Left lobe of liver (tissue), 2 donors: ENCODE measurements at places on chromosomes 7 and 10.

- DNase-seq: no peak
Observed at GRCh38 chr7:44431091-44431608, 59.3 kb downstream of the NUDCD3 start.

GRCh38 chr10:117511601-117512390, 30.8 kb upstream of the EMX2 start:
- DNase-seq: no peak

DNA sequence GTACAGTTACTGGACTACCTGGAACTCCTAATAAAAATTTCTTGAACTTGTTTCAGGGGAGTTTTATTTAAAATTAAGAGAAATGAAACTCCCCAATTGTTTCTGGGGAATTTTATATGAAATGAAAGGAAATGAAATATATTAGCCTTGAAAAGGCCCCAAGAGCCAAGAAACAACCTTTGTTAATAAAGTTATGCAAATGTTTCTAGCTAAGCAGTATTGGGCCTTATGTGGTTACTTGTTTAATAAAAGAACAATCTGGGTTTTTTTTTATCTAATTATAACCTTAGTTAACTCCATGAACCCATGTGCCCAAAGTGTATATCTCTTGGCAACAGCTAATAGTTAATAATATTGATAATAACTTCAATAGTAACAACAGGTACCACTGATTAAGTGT, 222.8 kb downstream of the EXOC4 start:
- DNase-seq: no peak

GRCh38 chr10:71998119-71998839, 34.1 kb downstream of the CHST3 start:
- no peak for DNase-seq

DNA sequence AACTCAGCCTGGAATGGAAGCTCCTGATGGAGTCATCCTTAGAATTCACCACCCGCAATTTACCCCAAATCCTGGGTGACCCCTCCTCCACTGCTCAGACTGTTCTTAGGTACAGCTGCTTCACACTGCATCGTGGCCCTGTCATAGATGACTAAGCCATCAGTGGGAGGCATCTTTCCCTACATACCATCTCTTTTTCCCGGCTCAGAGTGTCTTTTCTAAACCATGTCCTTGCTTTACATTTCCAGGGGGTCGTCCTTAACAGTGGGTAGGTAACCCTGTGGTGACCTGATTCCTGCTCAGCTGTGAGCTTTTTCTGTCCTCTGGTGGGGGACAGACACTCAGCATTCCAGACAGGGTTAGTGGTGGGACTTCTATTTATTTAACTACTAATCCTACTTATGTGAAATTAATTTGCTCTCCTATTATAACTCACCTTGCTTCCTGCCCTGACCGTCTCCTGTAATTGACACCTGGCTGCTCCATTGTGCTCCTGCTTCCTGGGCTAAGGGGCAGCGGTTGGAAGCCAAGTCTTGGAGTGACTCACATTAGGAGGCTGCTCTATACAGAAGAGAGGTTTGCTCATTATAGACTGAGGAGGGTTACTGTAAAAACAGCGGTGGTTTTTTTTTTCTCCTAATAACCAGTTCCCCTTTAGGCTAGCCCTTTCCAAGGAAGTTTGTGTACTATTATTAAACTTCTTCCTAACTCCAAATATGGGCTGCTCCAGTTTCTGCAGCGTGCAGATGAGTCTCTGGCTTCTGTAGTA, 40.6 kb downstream of the PYROXD2 start:
- DNase-seq: no peak

DNA sequence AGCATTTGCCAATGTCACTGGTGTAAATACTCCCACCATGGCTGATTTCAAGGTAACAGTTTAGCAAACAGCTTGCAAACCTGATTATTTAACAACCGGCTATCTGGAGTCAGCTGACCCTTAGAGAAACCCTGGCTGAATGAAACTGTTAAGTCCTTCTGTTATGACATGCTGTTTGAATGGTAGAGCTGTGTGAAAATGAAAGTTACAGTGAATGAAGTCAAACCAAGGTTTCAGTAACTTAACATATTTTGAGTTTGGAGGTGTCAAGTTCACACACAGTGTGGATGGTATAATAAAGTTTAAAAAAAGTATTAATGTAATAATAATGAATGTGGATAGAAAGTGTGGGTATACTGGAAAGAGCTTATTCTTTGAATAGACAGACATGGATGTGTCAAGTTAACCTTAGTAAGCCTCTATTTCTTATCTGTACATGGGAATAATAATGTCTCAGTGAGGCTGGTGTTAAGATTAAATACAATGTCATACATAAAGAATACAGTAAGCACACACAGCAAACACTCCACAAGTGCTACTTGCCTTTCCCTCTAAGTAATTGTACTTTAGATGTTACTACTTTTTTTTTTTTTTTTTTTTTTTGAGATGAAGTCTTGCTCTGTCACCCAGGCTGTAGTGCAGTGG, 150.4 kb downstream of the TAX1BP1 start:
- DNase-seq: no peak

GRCh38 chr10:58577437-58577777, 64.7 kb downstream of the BICC1 start:
- DNase-seq: no peak

GRCh38 chr10:80154626-80154977, 22.1 kb downstream of the PLAC9 start:
- DNase-seq: no peak

DNA sequence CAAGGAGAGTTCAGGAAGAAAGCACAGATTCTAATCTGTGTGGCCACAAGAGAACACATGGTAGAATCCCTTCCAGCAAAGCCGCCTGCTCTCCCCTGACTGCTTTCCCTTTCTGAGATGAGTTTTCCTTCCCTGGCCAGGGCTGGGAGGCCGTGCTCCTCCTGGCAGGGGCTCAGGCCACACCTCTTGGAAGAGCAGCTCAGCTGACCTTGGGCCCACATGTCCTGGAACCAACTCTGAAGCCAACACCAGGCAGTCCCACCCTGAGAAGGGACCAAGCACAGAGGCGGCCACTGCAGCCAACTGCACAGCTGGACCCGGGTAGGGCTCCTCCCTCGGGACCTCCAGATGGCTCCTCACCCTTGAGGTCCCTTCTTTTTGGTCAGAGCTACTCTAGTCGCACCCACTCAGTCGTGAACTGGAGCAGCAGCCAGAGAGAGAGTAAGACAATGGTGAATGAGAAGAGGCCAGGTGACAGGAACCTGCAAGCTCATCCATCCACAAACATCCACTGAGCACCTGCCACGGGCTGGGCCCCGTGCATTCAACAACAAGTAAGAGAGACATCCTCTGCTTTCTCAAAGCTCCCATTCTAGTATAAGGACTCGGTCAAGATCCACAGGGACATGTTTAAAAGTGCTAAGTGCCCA, 40.3 kb downstream of the FAM53B start:
- peak; percentile 63 for DNase-seq

DNA sequence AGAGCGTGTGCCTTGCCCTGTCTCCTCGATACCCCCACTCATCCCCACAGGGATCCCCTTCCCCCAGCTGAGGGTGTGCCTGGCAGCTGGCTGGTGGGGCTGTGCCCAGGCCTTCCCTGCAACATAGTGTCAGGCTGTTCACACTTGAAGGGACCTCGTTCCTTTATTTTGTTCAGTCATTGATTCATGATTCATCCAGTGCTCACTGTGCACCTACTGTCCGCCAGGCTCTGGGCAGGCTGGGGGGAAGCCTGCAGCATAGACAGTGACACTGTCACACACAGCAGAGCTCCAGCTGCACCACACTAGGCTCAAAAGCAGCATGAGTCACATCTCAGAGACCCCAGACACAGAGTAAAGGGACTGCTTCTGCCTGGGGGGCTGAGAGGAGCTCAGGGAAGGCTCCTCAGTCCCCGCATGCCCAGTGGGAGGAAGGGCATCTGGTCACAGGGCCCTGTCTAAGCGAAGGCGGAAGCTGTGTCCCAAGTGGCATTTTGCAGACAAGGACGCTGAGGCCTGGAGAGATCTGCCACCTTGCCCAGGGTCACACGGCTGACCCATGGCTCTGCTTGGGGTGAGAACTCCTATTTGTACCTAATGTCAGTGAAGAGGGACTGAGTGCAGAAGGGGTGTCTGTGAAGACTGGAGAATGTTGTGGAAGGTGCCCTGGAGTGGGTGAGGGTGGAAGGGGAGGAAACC, 27.9 kb downstream of the CDH23 start:
- DNase-seq: peak; percentile 22

DNA sequence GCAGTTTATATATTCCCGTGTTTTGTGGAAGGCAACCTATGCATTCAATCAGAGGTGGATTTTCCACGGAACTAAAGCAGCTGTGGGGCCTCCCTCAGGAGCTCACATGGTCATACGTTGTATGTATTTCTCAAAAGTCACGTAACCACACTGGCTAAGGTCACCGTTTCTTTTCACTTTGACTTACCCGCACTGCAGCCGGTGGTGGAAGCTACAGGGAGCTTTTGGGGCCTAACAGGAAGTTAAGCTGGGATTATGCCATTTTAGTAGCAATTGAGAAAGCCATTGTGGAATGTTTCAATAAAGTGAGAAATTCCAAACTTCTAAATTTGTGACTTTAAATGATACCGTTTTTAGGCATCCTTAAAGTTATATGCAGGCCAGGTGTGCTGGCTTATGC, 111.2 kb upstream of the KLF6 start:
- DNase-seq: no peak

GRCh38 chr7:135151132-135151531, 3.3 kb downstream of the TMEM140 start:
- no peak for DNase-seq

GRCh38 chr10:59124187-59124586, 52.3 kb upstream of the PHYHIPL start:
- DNase-seq: no peak

GRCh38 chr7:29464753-29465152, 98.9 kb upstream of the PRR15 start:
- no peak for DNase-seq

- no peak for DNase-seq
Observed at GRCh38 chr7:140674899-140675701, 2.4 kb downstream of the ADCK2 start.

DNA sequence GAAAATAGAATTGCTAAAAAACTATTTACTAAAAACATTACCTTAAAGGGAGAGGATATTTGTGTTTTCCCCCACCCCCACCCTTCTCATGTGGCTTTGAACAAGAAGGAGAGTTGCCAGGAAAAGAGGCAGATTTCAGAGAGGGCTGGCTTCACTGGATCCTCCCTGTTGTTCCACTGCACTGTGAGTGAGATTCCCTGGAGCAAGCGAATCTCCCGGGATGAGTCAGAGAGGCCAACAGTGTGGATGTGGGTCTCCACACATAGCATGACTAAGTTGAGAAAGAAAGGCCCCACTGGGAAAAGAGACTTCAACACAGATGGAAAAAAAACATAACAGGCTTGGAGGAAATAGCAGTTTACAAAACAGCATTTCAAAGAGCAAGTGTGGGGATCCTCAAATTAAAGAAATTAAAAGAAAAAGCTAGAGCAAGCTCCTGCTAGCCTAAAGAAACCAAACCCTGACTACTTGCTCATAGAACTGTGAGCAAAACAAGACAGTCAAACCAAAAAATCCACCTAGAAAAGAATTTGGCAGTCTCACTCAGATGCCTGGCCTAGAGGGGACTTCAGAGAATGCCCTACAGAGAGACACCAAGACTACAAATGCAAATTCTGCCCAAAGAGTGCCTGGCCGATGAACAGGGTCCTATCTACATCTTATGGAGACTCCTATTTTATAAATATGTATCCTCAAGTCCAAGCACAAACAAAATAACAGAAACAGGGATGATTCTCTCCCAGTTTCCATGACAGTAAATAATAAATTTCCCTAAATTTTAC, 3.4 kb downstream of the CAV1 start:
- DNase-seq: no peak

DNA sequence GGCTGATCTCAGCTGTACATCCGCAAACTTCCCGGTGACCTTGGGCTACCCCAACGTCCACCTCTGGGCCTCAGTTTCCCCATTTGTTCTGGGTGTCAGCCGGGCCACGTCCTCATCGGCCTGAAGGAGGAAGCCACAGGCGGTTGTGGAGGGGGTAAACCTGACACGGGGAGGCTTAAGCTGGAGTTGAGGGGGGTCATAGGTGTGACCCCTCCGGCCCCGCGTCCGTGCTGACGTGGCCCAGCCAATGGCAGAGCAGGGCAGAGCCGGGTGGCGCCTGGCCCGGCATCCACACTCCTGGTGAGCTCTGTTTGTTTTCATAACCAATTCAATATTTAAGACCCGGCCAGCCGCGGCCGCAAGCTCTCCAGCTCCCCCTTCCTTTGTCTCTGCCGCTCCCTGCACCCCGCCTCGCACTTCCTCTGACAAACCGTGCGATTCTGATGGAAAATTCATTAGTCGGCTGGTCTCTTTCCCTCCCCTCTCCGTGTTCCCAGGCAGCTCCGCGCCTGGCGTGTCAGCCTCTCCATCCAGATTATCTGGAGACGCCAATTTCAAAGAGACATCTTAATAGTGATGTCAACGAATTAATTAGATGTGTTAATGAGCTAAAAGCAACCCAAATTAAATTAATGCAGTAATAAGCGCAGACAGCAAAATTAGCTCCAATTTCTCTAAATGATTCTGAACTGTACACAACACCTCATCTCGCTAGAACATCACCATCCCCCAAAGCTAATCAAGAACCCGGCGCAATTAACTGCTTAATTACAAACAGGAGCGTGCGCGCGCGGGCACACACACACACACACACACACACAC, 55.4 kb downstream of the MICALL2 start:
- no peak for DNase-seq

- DNase-seq: no peak
Observed at GRCh38 chr7:49125246-49125645, 200.9 kb downstream of the CDC14C start.

DNA sequence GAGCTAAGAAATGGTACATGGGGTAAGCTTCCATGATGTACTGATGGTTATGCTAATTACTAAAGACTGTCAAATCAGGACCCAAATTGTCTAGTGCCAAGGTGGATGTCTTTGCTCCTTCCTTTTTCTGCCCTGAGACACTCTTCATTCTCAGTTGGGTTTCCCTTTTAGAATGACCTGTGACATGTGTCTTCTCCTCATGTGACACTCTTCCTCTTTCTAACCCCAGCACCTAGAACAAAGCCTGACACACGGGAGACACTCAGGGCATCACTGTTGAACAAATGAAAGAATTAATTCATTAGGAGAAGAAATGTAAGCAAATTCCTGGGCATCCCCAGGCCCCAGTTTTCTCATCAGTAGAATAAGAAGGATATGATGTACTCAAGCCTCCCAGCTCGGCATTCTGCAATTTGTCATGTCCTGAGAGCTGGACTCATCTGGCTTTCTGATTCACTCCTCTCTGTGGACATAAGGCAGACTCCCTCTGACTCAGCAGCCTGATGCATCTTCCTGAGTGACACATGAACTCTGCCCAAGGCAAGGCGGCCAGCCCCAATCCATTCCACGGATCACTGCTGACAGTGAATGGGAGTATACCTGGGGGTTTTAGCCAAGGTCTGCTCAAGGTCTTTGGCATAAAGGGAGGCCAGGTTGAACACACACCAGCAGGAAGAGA, 473.8 kb downstream of the KCNMA1 start:
- no peak for DNase-seq

GRCh38 chr7:68146983-68147382, 1150.3 kb downstream of the TYW1 start:
- DNase-seq: no peak
